ENCODE measurements at places on chromosomes 3 and 15.

DNA sequence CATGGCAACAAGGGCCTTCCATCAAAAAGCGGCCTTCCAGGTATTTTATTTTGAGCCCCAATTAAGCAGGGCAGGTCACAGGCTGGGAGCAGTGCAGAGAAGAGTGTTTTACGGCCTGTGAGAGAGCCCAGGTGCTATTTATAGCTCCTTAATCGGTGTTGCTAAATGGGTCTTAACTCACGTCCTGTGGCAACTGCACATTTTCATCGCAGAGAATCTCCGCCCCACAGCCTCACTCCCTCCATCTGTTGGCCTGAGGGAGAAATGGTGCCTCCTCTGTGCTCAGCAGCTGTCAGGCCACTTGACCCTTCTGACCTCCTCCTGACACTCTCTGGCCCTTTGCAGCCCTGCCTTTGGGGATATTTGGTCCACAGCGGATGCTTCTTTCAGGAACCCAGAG is 58.6 kb downstream of the SPSB4 start:
- no peak for DNase-seq

DNA sequence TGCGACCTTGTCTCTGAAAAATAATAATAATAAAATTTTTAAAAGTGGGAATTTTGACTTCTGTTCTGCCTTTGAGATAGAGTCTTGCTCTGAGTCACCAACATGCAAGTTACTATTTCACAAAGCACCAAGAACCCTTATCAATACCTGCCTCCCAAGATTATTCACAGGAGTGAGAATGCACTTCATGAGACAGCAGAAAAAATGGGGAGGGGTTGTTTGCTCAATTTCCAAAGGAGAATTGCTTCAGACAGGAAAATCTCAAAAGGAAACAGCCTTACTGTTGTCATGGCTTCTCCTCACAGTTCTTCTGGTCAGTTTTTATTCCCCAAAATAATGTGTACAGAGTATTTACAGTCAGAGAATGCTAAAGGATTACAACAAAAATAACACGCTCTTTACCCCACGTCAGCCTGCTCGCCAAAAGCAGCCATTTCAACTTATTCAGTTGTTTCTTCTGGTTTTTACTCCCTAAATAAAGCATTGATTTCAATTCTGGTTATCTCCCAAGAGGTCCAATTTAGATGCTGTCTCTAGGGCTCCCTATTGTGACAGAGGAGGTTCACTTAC is 89.0 kb downstream of the PPCDC start:
- DNase-seq = no peak

DNA sequence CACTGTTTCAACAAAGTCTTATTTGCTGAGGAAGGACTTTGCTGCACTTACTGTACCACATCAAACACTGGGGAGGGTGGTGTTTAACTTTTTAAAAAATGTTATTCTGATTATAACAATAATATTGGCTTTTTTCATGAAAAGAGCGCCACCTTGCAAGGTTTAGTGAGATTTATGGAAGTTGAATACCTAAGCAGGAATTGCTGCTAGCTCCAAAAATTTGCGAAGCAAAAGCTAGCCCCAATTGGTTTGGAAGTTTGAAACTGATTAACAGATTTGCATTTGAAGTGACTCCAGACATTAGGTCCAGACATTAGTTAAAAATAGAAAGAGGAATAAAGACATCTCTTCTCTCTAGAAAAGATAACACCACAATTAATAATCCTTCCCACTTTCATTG is 6.7 kb downstream of the ZIC1 start:
- no peak for DNase-seq

GRCh38 chr3:45844616-45845015 is 2.7 kb upstream of the LZTFL1 start:
- no peak for DNase-seq

GRCh38 chr15:70505411-70505919 is 257.9 kb downstream of the UACA start:
- no peak for DNase-seq

GRCh38 chr3:66378256-66378655 is 122.6 kb downstream of the LRIG1 start:
- no peak for DNase-seq

GRCh38 chr15:24862726-24863521 is 91.9 kb upstream of the SNRPN start:
- DNase-seq = no peak

DNA sequence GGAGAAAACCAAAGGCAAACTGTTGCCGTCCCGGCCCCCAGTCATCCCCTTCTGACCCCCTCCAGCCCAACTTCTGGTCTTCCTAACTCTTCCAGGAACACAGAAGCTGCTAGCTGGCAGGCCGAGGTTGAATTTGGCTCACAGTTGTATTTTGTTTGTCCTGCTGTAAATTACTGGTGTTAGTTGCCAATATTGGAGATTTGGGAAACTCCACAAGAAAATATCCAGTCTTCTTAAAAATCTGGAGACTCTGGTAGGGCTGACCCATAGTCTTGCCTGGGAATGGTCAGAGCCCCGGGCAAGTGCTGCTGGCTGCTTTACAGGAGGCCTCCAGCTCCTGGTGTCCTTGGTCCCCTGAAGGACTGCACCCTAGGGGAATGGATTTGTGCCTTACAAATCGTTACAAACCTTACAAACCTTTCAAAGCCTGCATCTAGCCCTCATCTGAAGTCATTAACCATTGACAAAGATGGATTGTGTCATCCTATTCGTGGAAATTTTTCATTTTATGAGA is 112.0 kb upstream of the MCTP2 start:
- no peak for DNase-seq

GRCh38 chr15:69731581-69731980 is 279.0 kb downstream of the RPLP1 start:
- no peak for DNase-seq

DNA sequence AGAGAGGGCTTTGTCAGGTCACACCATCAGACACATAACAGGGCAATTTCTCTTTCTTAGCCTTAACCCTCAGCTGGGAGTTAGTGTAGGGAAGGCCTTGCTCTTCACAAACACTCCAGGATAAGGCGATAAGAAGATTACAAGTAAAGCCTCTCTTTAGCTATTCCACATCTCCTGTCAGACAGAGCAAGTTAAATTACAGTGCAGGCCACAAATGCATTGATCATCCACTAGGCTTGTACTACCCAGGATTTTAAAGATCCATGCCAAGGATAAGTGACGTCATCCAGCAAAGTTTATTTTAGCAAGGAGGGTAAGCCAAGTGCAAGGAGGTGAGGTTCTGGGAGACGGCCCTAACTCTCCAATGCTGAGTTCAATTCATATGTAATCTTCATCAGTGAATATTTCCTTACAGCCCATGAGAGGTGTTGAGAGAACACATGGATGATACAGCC is 890.6 kb upstream of the NR2F2 start:
- no peak for DNase-seq

GRCh38 chr3:195240171-195240701 is 30.7 kb downstream of the XXYLT1 start:
- DNase-seq = no peak

DNA sequence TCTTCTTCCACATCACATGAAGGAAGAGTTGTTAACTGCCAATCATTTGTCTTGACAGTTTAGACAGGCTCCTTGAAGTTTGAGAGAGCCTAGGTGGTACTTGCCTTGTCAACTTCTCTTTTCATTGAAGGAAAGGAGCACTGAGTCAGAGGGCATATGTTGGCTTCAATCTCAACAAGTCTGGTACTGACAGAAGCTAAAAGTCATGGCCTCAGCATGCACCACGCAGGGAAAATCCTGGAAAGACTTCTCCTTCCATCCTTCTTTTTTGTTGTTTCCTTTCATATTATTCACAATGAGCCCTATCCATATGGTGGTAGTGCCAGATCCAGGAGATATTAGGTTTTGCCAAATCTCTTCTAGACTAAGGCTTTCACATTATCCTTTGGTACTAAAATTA is 1272.5 kb downstream of the ROBO1 start:
- DNase-seq = no peak

DNA sequence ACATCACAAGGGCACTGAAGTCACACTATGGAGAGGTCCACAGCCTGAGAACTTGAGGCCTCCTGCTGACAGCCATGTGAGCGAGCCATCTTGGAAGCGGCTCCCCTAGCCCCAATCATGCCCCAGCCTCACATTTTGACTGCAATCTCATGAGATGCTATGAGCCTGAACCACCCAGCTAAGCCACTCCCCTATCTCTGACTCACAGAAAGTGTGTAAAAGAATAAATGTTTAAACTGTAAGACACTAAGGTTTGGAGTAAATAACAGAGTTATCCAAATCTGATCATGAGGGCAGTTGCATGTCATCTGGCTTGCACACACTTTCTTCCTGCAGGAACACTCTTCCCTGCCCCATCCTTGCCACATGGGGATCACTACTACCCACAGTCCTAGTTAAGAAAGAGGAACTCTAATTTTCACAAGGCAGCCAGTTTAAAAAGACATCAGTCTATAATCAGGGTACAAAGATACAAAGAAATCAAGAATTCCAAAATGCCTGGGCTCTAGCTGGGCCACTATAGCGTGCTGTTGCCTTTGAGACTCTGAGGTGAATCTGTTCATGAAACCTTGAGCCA is 494.2 kb downstream of the FOXP1 start:
- no peak for DNase-seq

- no peak for DNase-seq
These were observed 111.1 kb upstream of the TSC22D2 start for GRCh38 chr3:150296966-150297365.

DNA sequence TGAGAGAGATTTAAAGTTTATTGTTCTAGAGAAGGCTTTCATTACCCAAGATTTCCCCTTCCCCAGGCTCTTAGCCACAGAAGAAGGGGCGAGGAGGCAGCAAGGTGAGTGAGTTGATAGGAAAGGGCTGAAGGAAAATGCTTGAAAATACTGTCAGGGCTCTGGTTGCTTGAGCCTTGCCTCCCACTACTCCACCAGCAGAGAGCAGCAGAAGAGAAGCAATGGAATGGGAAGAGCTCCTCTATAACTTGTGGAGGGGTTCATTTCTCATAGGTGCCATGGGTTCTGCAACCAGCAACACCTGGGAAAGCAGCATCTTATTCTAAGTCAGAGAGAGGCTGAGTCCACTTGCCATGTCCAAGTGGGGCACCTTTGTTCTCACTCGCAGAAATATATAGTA is 184.0 kb upstream of the CNTN6 start:
- DNase-seq = no peak

- no peak for DNase-seq
These were observed 67.9 kb upstream of the UNC13C start for GRCh38 chr15:53910236-53910849.

DNA sequence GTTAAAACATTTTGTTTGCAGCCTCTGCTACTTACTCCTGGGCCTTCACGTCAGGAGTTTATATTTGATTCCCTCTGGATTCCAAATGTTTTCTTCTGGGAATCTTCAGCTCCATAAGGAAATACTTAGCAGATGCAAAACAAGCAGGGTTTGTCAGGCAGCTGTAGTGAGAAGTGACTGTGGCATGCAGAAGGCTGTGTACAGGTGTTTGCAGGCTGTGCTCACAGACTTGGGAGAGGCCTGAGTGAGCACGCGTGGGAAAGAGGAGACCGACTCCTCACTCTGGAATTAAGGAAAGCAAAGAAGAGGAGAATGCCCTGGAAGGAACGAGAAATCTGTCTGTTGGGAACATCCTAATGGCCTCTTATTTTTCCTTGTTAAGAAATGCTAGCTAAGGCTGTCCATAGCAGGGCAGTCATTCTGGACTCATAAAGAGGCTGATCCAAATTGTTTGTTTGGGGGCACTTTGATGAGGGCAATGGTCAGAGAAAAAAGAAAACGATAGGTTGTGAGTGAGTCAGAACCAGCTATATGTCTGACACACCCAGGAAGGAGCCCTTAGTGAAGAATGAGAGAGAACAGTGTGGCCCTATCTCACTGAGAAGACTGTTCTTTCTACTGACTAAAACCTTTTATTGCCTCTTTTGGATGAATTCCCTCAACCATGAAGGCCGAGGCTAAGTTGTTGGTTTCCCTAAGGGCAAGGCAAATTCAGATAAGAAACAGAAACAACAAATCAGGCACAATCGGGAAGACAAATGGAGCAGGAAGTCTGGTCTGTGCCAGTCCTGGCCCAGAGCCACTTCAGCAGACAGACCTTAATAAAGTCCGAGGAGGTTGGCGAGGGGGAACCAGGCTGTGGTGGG is 82.6 kb downstream of the TGFBR2 start:
- DNase-seq = no peak

GRCh38 chr15:89184357-89184756 is 37.0 kb downstream of the RLBP1 start:
- DNase-seq = no peak

DNA sequence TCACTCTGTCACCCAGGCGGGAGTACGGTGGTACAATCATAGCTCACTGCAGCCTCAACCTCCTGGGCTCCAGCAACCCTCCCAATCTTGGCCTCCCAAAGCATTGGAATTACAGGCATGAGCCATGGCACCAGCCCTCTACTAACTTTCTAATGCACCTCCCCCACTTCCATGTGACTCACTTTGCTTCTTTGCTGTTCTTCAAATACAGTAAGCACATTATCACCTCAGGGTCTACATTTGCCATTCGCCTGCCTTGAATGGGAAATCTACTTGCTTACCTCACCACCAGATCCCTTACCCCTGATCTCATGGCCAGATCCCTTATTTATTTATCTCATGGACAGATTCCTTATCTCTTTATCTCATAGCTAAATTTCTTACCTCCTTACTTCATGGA is 235.3 kb downstream of the KCNMB2 start:
- DNase-seq = no peak
